Progenitor cell of endocrine pancreas (in vitro differentiated cells): ENCODE measurements at places on chromosomes 7 and 10.

DNA sequence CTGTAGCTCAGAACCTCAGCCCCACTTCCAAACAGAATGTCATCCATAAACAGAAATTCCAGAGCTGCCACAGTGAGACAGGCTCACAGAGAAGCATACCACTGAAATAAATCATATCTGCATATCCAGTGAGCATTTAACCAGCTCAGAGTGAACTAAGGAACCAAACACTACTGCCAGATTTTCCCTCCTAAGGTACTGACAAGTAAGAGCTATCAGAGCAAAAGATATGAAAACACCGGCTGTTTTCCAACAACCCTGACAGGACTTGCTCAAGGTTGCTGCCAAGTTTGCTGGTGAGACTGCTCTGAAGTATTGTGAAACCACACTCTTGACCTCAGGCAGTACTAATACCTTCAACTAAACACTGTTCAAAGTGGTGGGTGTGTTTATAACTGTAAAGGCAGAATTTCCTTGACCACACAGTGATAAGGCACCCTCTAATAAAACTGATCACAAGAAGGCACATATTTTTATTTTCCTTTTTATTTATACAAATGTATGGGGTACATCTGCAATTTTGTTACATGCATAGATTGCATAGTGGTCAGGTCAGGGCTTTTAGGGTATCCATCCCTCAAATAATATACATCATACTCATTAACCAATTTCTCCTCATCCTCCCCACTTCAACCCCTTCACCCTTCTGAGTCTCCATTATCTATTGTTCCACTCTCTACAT, 18.3 kb downstream of the SGMS1 start:
- no peak for DNase-seq

- DNase-seq = no peak
Measured at GRCh38 chr7:114182837-114183236, 231.8 kb upstream of the FOXP2 start.

DNA sequence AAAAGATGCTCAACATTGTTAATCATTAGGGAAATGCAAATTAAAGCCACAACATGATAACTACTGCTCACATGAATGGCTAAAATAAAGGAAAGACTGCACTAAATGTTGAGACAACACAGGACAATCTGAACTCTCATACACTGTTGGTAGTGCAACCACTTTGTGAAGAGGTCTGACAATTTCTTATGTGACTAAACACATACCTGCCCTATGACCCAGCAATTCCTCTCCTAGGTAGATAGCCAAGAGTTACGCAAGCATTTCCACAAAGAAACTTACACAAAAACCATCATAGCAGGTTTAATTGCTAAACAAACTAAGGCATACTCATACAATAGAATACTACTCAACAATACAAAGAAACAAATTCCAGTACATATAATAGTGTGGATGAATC, 41.8 kb upstream of the HERPUD2 start:
- no peak for DNase-seq

GRCh38 chr10:24465124-24465874, 256.4 kb downstream of the KIAA1217 start:
- no peak for DNase-seq

DNA sequence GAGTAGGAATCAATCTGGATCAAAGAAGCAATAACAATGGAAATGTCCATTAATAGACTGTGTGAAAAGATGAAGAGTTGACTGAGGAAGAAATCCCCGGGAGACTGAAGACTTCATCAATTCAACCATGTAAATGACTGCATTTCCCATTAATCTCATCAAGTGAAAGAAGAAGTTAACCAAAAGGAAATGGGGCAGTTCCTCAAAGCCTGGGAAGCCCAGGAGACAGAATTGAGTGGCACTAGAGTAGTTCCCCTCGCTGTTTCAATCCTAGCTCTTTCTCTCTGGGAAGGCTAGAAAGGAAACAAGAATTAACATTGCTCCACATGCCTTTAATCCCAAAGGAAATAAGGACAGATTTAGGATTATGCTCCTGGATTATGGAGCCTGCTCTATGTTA, 4.8 kb upstream of the OR6V1 start:
- no peak for DNase-seq

DNA sequence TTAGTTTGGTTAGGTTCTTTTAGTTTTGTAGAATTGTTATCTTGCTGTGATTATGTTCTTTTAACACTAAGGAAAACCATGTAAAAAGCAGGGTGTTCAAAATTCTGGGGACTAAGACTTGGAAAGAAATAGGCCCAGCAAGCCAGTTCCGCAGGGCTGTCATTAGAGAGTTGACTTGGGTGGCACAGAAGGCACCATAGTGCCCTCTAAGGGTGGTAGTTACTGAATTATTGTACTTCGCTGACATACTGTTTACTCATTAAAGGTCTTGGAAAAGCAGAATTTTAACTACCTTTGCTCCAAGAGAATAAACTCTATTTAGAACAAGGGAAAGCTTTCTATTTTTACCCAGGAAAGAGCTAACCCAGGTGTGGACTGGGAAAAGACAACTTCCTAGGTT, 86.5 kb downstream of the OTUD1 start:
- no peak for DNase-seq

DNA sequence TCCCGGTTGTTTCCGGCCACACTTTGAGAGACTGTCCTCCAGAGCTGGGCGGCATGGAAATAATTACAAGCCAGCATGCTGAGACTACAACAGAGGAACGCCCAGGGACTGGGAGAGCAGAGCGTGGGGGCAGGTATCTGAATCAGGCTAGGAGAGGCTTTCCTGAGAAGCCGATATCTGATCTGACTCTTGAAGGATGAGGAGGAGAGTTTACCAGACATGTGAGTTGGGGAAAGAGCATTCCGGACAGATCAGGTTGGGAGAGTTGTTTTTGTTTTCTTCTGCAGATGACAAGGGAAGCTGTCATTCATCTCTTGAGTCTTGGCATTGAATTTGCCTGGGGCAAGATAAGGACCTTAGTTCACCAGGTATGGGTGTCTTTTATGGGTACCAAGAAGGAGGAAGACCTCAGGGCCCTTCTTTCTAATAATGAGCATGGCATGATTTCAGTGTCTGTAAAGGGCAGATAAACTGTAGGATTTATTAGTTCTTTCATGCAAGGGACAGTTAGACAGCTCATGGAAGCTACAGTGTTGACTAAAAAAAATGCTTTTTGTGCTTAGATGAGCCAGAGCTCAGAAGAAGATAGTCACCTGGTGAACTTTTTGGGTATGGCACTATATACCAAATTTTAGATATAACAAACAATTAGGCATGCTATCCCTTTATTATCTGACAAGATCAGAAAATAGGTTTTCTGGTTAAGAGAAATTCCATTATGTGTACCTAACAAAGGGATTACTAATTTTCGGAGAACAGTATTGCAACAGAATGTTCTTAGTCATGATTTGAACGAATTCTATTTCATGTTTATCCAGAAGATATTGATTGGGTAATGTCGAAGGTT, 36.2 kb downstream of the WBP1L start:
- no peak for DNase-seq

DNA sequence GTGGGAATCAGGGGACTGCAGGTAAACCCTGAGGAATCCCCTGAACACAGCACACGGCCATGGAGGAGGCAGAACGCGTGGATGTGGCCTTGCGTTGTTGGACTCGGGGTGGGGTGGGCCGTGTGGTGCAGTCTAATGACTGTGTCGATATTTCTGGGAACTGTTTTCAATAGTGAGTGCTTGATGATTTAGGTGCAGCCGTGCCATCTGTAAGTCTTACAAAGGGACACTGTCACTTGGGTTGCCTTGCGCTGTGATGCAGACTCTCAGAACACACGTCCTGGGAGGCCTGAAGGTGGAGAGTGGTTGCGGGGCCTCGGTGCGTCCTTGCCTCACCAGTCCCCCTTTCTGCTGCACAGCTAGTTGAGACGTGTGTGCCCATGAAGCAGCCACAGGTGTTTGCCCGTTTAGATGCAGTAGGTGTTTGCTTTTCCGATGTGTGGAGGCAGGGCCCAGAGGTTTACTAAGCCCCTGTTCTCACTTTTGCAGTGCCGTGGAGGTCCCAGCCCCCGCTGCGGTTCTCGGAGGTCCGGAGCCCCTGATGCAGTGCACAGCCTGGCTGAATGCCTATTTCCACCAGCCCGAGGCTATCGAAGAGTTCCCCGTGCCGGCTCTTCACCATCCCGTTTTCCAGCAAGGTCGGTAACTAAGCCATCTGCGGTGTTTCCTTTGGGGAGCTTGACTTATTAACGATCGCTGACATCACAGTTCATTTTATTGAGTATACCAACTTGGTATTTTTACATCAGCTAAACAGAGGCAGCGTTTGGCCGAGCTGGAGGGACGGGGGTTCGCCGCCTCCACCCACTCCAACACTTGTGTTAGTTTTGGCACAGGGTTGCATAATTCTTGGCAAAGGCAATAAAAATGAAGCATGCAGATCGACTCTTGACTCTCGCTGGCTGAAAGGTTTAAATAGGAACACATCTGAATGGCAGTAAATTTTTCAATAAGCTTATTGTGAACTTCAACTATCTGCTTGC, 240.7 kb downstream of the MGMT start:
- no peak for DNase-seq

- DNase-seq = no peak
Measured at GRCh38 chr10:60253484-60253883, 136.2 kb downstream of the ANK3 start.

GRCh38 chr10:34454590-34455261, 360.4 kb downstream of the PARD3 start:
- no peak for DNase-seq

DNA sequence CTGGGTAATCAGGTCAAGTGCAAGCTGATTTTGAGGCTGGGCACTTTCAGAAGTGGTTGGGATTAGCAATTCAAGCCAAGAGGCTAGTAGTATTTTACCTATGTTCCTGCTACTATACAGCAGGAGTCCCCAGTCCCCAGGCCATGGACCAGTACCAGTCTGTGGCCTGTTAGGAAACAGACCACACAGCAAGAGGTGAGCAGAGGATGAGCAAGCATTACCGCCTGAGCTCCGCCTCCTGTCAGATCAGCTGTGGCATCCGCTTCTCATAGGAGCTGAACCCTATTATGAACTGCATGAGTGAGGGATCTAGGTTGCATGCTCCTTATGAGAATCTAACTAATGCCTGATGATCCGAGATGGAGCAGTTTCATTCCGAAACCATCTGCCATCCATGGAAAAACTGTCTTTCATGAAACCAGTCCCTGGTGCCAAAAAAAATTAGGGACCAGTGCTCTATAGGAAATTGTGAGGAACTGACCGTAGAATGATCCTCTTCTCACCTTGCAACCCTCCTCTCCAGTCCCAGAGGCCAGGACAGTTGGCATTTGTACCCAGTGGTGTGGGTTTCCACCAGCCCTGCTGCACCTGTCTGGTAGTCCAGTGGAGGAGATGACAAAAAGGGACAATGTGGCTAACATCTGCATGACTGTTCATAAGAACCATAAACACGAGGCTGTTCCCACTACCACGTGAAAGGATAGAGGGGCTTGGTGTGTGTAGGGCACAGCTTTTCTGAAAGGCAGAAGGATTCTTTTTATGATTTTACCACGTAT, 172.5 kb downstream of the KIAA1217 start:
- DNase-seq = no peak

DNA sequence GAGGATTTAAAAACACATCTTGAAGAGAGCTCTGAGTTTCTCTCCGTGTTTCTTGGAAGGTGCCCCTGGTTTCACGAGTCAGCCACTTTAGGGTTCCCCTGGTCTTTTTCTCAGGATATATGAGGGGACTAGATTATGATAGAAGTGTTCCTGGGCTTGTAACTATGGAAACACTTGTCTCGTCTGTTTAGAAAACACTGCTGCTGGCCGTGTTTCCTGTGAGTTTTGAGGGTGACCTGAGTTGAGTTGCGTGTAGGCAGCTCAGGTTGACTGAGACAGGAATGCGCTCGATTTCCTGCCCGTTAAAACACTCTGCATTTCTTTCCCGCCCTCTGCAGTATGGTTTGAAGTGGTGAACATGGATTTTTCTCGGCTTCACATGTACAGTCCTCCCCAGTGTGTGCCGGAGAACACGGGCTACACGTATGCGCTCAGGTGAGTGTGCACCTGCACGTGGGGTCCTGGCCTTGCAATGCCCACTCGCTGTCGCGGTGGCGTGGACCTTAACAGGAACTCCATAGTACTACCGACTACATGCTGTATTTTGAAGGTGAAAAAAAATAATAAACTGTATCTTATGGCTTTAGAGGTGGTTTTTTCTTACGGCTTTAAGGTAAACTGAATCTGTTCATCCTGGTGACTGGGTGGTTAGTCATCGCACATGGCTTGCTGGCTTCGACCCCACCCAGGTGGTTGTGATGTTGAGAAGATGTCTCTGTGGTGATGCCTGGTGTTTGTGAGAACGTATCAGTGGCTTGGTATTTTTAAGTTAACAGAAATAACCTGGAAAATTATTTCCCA, at the start of gene SUN1:
SUN1 (plus strand) TSS at position 310 of the 801 bp plus-strand sequence; CDS start at position 359, 49 bp downstream.
- no peak for DNase-seq

DNA sequence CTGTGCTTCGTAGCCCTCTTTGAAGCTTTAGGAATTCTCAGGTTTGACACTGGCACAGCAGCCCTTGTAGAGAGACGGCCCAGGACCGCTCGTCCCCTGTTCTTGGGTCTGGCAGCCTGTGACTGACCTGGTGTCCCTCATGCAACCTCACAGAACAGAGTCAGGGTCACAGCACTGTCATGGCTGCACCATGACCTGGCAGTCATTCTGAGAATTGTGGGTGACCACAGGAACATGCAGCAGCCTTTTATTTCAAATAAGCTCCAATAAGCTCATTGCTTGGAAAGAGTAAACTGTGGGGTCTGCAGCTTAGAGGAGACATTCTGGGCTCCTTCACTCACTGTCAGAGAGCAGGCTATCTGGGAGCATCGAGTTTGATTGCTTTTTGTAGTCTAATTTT, 42.5 kb downstream of the MYO1G start:
- no peak for DNase-seq

DNA sequence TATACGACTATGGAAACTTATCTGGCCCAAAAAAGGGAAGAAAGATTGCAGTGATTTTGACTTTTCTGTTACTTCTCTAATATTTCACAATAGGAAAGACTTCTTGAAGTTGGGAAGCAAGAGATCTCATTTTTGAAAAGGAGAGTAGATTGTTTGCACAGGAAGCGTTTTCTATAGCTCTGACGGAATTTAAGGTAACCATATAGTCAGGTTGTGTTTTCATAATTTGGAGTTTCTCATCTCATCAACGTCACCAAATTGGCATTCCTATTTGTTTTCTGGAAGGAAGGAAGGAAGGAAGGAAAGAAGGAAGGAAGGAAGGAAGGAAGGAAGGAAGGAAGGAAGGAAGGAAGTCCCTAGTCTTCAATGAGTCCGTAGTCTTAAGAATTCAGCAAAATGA, 732.0 kb downstream of the XPNPEP1 start:
- DNase-seq = no peak
